ENCODE measurements at places on chromosomes 12 and 14. TPM values are rescaled to one million over a fixed set of nuclear protein-coding genes. Genes with fewer than 3 reads are reported as not detected.

DNA sequence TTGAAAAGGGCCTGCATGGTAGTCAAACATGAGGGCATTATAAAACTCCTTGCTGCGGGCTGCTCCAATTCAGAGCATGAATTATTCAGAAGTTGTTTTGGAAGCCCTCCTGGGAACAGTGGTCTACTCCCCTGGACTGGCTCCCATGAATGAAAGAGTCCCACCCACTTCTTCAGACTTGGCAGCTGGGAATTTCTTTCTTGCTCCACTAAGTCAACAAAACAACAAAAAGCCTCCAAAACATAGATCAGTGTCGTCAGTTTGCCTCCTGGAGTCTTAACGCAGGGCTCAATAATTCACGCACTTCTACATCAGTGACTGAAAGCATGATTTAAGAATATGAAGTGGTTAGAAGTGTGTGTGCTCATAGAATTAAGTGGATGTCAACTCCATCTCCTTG is 37.9 kb downstream of the AKAP6 start:
- no peak for DNase-seq

- DNase-seq, result no peak
Measured at GRCh38 chr12:49698619-49699545, 8.3 kb downstream of the FMNL3 start.

GRCh38 chr14:22194664-22195063 is 394.4 kb downstream of the DAD1 start:
- DNase-seq, result no peak

GRCh38 chr12:132619386-132620112 is 973 bp downstream of the P2RX2 start:
- DNase-seq, result no peak

The KRT5 gene
- not detected for total RNA-seq

Measured in G401 (cell line).